A673 (cell line): ENCODE measurements at places on chromosomes 16 and 17. TPM values are rescaled to one million over a fixed set of nuclear protein-coding genes. Genes with fewer than 3 reads are reported as not detected.

PLCD3 gene
- 12.0 and 18.5 TPM in 2 replicates for total RNA-seq

CCL23 gene
- not detected in 2 replicates for total RNA-seq

ZPBP2 gene
- not detected in 2 replicates for total RNA-seq

- DNase-seq: no peak
Observed at GRCh38 chr17:5002121-5002788, 4.5 kb downstream of the KIF1C start.

DNA sequence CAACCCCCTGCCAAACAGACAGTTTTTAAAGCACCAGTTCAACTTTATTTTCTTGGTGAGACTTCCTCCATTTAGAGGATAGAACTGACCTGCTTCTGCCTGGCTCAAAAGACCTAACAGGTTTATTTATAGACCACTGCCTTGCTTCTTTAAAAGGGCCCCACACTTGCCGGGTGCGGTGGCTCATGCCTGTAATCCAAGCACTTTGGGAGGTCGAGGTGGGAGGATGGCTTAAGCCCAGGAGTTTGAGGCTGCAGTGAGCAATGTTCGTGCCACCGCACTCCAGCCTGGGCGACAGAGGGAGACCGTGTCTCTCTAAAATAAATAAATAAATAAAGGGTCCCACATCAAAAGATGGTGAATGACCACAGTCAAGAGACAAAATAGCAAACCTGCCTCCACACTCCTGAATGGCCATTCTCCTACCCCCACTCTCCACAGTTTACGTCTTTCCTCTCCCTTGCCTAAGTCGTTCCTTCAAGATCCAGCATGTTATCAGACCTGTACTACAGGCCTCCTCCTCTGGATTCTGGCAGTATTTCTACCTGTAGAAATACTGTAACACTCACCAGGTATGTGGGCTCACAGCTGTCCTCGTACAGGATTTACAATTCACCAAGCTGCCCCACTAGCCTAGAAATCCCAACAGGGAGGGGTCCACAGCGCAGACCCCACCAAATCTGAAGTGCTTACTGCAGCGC is 95.6 kb downstream of the SMG6 start:
- DNase-seq: no peak

- no peak for DNase-seq
Observed at GRCh38 chr16:76816475-76816874, 374.5 kb upstream of the MON1B start.

CDK5R1 gene
- total RNA-seq: 3.9 and 5.1 TPM in 2 replicates

VTN gene
- 0.26 TPM in 1 of 2 replicates, not detected in the other for total RNA-seq

DNA sequence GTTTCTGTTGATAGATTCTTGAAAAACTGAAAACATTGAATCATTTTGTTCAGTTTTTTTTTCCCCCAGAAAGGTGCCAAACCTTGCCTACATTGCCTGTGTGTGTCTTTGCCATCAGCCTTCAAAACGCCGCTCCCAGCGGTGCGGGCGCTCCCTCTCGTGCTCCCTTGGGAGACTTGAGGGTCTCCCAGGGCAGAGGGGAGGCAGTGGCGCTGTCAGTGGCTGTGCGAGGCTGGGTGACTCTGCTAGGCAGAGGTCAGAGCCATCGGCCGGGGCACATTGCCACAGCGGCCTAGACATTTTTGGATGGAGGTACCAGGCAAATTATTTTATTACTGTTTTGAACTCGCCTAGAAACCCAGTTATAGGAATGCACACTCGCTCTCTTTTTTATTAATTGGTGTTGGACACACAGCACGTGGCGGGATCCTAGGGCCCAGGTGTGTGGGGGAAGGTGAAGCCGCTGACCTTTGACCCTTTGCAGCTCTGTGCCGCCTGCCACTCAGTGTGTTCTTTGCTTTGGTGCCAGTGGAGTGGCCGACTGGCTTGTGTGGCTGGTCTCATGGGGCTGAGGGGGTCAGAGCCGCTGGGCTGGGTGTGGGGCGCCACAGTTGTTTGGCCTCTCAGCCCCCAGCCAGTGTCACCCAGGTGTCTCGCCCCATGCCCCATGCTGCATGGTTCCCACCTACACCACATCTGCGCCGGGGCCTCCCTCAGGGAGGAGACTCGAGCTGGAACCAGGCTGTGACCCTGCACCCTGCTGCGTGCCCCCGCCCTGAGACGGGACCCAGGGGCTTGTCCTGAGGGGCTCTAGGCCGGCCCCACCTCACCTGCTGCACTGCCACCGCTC is 115.7 kb downstream of the BANP start:
- no peak for DNase-seq

GRCh38 chr17:73956595-73957465 is 246.6 kb upstream of the RPL38 start:
- peak; percentile 77 for DNase-seq

PDPR gene
- total RNA-seq: 35.2 and 39.8 TPM in 2 replicates

DNA sequence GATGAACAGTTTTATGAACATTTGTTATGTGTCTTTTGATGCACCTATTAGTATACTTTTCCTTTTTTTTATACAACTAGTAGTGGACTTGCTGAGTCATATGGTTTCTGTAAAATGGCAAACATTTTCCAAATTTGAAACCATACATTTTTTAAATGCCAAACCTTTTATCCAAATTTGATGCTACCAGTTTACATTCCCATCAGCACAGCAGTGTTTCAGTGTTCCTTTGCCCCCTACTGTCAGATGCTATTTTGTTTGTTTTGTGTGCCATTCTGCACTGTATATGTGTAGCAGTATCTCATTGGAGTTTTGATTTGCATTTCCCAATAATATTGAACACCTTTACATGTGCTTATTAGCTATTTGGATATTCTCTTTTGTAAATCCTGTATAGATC is 219.4 kb downstream of the TANC2 start:
- DNase-seq: no peak

HBA1 gene
- 5.9 and 9.5 TPM in 2 replicates for total RNA-seq

GRCh38 chr17:40545660-40546059 is 19.6 kb downstream of the CCR7 start:
- no peak for DNase-seq

GRCh38 chr16:88289561-88289960 is 93.2 kb upstream of the ZNF469 start:
- no peak for DNase-seq

DNA sequence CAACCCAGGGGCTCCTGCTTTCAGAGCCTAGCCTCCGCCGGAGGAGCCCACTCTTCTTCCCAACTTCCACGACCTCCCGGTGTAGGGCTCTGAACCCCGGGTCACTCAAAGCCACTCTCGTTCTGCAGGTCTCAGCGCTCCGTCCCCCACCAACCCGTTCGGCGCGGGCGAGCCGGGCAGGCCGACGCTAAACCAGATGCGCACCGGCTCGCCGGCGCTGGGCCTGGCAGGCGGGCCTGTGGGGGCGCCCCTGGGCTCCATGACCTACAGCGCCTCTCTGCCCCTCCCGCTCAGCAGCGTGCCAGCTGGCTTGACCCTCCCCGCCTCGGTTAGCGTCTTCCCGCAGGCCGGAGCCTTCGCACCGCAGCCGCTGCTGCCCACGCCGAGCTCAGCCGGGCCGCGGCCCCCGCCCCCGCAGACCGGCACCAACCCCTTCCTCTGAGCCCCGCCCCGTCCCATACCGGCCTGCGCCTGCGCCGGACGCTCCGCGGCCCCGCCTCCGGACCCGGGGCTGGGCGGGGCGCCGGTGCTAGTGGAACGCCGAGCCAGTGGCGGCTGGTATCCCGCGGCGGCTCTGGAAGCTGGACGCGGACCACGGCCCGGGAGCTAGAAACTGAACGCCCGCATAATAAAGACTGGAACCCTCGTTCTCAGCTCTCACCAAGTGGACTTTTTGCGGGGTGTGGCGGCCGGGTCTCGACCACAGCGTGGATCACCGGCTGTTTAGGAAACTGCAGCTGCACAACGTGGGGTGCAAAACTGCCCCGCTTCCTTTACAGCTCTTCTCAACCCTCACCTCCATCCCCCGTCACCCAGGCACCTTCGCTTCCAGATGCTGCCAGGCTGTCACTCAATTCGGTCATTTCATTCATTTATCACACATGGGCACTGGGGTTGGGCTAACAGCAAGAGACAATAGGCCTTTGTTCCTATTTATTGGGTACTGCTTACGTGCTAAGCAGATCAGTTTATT is 5.0 kb upstream of the SPATA20 start:
- DNase-seq: peak; percentile 88
